ENCODE measurements at places on chromosomes 2 and 18.
A peak's percentile ranks its signal among the peaks of the same experiment; 100 is the strongest.

DNA sequence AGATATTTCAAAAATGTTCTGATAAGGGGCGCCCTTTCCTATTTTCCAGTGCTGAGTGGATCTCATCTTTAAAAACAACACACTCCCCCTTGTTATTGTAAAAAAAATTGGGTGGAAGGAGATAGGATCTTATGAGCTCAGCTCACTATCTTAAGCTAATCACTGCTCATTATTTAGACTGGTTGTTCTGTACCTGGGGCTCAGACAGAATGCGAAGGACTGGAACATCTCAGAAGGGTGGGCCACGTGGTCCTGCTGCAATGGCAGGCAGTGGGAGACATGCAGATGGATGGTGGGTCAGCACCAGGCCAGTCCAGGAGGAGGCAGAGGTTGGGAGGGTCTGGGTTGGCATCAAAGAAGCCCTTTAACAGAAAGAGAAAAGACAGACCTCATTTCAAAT, 48.3 kb upstream of the GPR155 start:
- DNase-seq = no peak

DNA sequence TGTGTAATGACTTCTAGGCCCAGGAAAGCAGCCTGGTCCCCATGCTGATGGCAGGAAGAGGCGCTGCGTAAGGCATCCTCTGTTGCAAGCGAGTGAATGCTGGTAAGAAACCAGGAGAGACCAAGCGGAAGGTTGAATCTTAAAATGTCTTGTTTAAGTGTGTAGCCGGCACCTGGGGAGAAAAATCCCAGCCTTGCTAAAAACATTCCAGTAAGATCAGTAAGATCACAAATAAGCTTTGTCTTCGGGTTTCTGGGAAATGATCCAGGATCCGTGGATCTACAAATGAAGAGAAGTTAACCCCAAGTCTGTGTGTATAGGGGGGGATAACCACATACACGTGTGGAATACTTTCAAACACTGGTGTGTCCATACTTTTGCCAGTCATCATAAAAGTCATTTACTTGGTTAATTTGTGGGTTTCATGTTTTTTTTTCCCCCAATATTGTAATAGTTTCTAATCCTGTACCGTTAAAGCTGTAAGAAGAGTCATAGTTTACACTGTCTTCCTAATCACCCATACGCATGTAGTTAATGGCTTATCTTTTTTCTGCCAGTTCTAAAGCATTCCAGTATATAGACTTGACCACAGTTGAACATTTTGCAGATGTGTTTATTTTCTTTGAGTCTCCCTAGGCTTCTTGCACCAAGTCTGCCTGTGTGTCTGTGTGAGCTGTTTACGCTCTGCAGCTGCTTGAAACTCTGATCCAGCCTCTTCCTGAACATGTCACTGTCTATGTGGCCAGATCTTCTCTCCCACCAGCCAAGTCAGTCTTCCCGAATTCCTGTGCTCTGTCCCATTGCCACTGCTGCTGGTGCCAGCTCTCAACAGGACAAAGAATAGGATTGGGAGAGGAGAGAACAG, 135.9 kb upstream of the ARL4C start:
- DNase-seq = no peak

GRCh38 chr2:19246496-19246895, 111.9 kb downstream of the OSR1 start:
- DNase-seq = no peak

DNA sequence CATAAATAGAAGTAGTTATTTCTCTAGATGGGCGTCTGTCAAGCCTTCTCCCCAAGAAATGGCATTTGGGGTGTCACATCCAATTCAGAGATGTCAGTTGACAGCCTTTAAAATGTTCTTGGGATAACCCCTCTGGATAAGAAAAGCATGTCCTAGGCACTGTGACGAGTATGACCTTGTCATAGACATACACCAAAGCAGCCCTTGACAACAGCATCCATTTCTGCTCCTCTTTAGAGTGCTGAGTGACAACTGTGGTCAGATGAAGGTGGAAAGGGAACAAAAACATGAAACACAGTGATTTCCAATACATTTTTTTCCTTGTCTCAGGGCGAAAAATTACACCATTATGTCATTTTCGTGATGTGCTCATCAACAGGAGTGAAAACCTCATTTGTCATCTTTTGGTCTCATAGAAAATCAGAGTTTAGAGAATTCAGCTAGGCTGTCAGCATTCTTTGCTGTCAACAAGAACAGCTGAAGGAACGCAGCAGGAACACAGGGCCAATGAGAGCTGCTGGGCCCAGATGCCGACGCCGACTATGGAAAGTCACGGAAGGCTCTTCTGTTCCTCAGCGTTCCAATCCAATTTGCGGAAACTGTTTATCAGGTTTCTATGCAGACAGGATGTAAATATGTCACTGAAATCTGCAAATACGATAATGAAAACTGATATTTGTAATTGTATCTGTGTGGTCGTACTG, 193.2 kb downstream of the ICOS start:
- no peak for DNase-seq

- DNase-seq = no peak
Observed at GRCh38 chr2:54514822-54515569, 58.9 kb downstream of the SPTBN1 start.

DNA sequence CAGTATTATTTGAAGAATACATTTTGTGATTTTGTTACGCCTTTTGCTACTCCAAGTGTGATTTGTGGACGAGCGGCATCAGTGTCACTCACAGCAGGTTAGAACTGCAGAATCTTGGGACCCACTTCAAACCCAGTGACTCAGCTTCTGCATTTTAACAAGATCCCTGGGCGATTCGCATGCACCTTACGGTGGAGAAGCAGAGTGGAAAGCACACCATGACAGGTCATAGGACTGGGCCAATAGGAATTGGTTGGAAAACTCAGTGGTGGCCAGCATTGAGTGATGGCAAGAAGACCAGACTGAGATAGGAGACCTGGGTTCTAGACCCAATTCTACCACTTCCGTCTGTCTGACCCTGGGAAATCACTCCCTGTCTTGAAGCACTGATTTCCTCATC, 26.3 kb downstream of the CTLA4 start:
- DNase-seq = no peak

DNA sequence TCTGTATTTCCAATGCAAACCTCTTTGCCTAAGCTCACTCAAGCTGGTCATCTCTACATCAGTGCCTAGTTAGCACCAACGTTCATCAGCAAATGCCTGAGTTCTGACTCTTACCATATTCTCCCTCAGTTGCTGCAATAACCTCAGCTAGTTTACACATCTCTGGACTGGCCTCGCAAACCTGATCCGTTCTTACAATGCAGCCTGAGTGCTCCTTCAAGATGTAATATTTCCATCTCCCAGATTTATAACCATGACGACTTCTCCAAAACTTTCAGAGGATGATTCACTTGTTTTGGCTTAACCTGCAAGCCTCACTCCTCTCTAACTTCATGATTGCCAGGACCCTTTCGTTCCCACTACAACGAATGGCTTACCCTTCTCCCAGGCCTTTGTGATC, 69.7 kb downstream of the DIPK1C start:
- DNase-seq = no peak

GRCh38 chr2:219287580-219288265, 8.6 kb downstream of the DNAJB2 start:
- no peak for DNase-seq

- DNase-seq = peak; percentile 31
Observed at GRCh38 chr2:122136056-122136455, 380.6 kb downstream of the TSN start.

DNA sequence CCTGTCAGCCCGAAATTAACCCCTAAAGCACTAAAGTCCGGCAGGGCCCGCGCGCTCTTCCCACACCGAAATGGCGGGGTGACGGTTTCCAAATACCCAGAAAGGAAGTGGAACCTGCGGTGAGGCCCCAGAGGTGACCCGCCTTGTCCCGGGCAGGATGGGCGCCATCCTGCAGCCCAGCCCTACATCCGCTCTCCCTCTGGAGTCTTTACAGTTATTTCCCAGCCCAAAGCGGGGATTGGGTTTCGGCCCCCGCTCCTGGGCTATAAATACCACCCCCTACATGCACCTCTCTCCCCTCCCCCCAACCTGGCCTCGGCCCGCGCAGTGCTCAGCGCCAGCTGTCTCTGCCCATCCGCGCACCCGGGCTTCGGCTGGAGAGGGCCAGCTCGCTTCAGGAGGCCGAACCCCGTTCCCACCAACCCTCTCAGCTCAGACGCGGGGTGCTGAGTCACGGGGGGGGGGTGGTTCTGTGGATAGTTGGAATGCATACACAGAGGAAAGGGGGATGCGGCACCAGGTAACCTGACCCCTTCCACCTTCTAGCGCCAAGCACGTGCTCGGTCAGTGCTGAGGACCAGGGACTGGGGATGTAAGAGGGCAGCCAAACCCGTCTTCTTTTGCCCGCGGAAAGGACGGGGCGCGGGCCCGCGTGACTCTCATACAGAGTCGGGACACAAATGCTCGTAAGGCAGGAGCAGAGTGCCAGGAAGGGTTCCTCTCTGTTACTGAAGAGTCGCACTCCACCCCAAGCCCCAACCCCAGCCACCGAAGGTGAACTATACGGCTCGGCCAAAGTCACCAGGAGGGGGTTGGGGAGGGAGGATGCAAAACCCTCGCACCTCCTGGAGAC, at the start of gene TUBA4B:
TUBA4B (plus strand) TSS at position 344 of the 853 bp plus-strand sequence; CDS start at position 509, 165 bp downstream.
- peak; percentile 44 for DNase-seq

DNA sequence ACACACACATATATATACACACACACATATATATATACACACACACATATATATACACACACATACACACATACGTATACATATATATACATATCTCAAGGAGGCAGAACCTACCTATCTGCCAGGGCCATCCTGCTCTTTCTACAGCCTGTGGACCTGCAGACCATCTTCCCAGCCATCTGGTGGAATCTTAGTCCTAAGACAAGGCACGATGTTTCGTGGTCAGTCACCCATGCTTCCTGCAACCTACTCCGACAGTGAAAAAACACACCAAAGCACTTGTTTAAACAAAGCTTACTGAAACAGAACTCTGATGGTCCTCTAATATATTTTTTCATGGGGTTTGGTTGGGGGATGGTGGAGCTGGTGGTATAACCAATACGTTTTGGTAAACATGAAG, 164.2 kb upstream of the ZNF521 start:
- no peak for DNase-seq

GRCh38 chr2:241200822-241201395, 12.4 kb downstream of the ANO7 start:
- DNase-seq = no peak

DNA sequence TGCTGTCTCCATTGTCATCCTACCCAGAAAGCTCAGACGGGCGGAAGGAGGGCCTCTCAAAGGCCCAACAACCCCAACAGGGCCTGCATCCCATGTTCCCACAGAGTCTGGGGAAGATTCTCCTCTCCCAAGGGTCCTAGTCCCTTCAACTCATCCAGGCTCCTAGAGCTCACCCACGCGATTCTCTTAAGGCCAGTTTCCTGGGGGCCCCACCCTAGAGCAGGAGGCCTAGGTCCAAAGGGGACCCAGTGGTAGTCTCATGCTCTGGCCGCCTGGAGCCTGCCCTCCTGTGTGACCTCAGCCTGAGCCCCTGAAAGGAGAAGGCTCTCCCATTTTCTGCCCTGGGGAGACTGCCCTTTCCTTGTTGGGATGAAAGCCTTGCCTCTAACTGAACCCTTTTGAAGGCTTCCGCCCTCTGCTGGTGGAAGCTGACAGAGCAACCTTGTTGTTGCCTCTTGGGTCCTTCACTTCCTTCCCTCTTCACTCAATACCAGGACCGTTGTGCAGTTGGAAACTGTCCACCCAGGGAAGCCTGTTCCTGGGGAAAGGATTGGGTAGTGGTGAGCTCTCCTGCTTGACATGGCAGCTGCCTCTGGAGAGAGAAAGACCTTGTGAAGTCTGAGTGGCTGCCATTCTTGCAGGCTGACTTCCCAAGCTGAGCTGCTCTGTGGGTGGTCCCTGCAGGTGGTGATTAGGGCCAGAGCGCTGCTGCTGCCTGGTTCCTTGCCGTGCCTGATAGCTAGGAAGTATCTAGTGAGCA, 86.0 kb upstream of the ALPP start:
- peak; percentile 61 for DNase-seq

DNA sequence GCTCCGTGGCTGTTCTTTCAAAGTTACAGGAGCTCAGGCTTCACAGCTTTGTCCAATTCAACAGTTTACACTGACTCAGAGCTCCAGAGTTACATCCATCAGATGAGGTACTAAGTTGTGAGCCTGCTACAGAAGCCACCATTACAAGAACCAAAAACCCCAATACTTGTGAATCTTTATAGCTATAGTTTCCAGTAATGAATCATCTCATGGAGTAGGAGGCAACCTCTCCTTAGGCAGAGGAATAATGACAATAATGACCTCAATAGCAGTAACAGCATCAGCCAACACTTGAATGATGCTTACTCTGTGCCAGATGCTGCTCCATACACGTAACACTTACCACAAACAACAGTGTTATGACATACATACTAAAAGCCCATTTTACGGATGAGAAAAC, 3.6 kb downstream of the ZC3H8 start:
- no peak for DNase-seq

All from DND-41 (cell line).